ENCODE measurements at places on chromosomes 13 and 19. TPM values are rescaled to one million over a fixed set of nuclear protein-coding genes. Genes with fewer than 3 reads are reported as not detected.

ADGRE3 gene
- not detected for total RNA-seq

MAP3K10 gene
- total RNA-seq = 10.8 TPM

DNAAF3 gene
- 0.33 TPM for total RNA-seq

TICAM1 gene
- 6.8 TPM for total RNA-seq

FBXW9 gene
- 4.6 TPM for total RNA-seq

ZNF317 gene
- 22.2 TPM for total RNA-seq

RUBCNL gene
- total RNA-seq = 17.0 TPM

KCNC3 gene
- total RNA-seq = not detected

SIGLECL1 gene
- not detected for total RNA-seq

JSRP1 gene
- 0.15 TPM for total RNA-seq

CYP2A6 gene
- not detected for total RNA-seq

KLK5 gene
- total RNA-seq = not detected

IGFL3 gene
- not detected for total RNA-seq

METTL21C gene
- not detected for total RNA-seq

SLC10A2 gene
- total RNA-seq = not detected

PRKCG gene
- not detected for total RNA-seq

CDK8 gene
- 20.5 TPM for total RNA-seq

C1QTNF9 gene
- total RNA-seq = not detected

ATXN8OS gene
- not detected for total RNA-seq

OLFM4 gene
- not detected for total RNA-seq

FOXA3 gene
- total RNA-seq = not detected

MISP gene
- under 0.01 TPM for total RNA-seq

GNA15 gene
- total RNA-seq = under 0.01 TPM

DDA1 gene
- 12.2 TPM for total RNA-seq

SEMA6B gene
- total RNA-seq = 0.50 TPM

APOC1 gene
- total RNA-seq = 0.58 TPM

PAF1 gene
- total RNA-seq = 42.3 TPM

KXD1 gene
- 93.1 TPM for total RNA-seq

ICAM4 gene
- 1.2 TPM for total RNA-seq

HNRNPL gene
- total RNA-seq = 259 TPM

TRPC4 gene
- total RNA-seq = 0.15 TPM

LILRB5 gene
- under 0.01 TPM for total RNA-seq

TMEM150B gene
- total RNA-seq = not detected

SPTBN4 gene
- total RNA-seq = 18.4 TPM

RHPN2 gene
- total RNA-seq = 3.0 TPM

LGALS14 gene
- total RNA-seq = not detected

KLHL26 gene
- total RNA-seq = 8.3 TPM

SRRM5 gene
- total RNA-seq = 0.17 TPM

ZNF888 gene
- 2.6 TPM for total RNA-seq

RANBP3 gene
- total RNA-seq = 52.1 TPM

SMIM24 gene
- total RNA-seq = not detected

SH2D3A gene
- 0.15 TPM for total RNA-seq

RXFP2 gene
- total RNA-seq = not detected

ARHGAP45 gene
- total RNA-seq = 1.7 TPM

SPATA13 gene
- 13.4 TPM for total RNA-seq

APLP1 gene
- 11.7 TPM for total RNA-seq

Measured in smooth muscle cell of trachea (primary cell).